ENCODE measurements at places on chromosomes 2 and 18.

- no peak for DNase-seq
- 0 out of 2 replicates have a peak, but pooled peaks cover 4% of the 10 kb centered on the region for H3K36me3 ChIP-seq
- H3K4me3 ChIP-seq: no peak overlapping the region
- H3K27me3 ChIP-seq: no peaks in the 10 kb centered on the region
- H3K27ac ChIP-seq: no peak overlapping the region
Measured at GRCh38 chr2:231807020-231807419, 20.8 kb downstream of the COPS7B start.

DNA sequence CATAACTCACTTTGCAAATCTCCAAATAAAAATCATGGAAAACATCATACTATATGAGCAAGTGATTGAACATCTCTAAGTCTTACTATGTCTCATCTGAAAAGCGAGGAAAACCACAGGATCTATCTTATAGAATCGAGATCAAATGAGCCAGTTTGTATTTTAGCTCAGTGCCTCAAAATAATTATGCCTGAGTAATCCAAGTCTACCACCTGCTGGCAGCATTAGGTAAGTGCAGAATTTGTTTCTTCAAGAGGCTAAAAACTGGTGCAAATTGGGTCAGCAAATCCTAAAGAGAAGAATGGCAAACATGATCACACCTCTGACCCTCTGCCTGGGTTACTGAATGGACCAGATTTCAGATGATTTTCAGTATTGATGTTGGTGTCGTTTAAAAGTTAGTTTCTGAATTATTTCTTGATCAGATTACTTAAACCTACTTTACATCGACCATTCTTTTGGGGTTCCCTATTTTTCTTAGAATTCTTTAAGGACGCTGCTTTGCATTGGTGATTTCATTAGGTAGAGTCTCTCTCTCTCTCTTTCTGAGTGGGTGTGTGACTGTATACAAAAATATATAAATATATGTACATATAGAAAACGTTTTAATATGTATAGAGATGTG lies 12.7 kb upstream of the FHOD3 start:
- H3K36me3 ChIP-seq: no peaks in the 10 kb centered on the region
- no peaks in the 10 kb centered on the region for H3K4me1 ChIP-seq
- no peak overlapping the region for H3K27ac ChIP-seq
- DNase-seq: peak; percentile 64
- no peaks in the 10 kb centered on the region for H3K27me3 ChIP-seq

DNA sequence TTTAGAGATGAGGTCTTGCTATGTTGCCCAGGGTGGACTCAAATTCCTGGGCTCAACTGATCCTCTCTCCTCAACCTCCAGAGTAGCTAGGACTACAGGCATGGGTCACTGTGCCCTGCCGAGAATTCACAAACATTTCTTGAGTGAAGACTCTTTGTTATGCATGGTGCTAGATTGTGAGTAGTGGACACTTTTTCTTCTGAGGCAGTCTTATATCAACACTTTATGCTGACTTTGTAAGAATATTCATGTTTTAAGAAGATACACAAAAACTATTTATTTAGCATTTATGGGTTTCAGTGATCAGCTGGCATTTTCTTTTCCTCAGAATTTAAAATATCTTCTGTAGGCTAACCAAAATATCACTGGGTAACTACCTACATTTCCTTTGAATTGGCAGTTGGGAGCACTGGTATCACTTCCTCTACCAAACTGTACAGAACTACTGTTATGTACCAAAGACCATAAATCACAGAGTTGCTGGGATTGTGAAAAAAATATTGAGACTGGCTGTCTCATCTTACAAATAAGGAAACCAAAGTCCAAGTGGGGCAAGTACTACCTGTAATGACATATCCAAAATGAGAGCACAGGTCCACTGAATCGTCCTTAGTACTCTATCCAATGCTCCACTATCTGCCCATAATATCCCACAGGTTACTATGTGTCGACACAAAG lies 34.0 kb downstream of the DOCK10 start:
- no peaks in the 10 kb centered on the region for H3K27me3 ChIP-seq
- H3K4me3 ChIP-seq: no peak overlapping the region
- peak; percentile 26 for DNase-seq
- H3K36me3 ChIP-seq: no peaks in the 10 kb centered on the region

GRCh38 chr2:88059979-88060906 lies 4.7 kb upstream of the KRCC1 start:
- no peaks in the 10 kb centered on the region for H3K36me3 ChIP-seq
- peaks cover 6% of the 10 kb centered on the region for H3K4me1 ChIP-seq
- no peaks in the 10 kb centered on the region for H3K27me3 ChIP-seq
- peak; percentile 66 for DNase-seq

- H3K4me3 ChIP-seq: no peak overlapping the region
- no peaks in the 10 kb centered on the region for H3K27me3 ChIP-seq
- no peak overlapping the region for H3K27ac ChIP-seq
- DNase-seq: no peak
- no peaks in the 10 kb centered on the region for H3K4me1 ChIP-seq
Measured at GRCh38 chr18:11002277-11002676, 147.1 kb downstream of the PIEZO2 start.

- H3K4me1 ChIP-seq: no peaks in the 10 kb centered on the region
- no peak overlapping the region for H3K4me3 ChIP-seq
- DNase-seq: no peak
- H3K27me3 ChIP-seq: no peaks in the 10 kb centered on the region
Measured at GRCh38 chr2:108106731-108107130, 120.4 kb downstream of the SLC5A7 start.

- no peak overlapping the region for H3K27ac ChIP-seq
- DNase-seq: no peak
- H3K27me3 ChIP-seq: no peaks in the 10 kb centered on the region
- no peak overlapping the region for H3K4me3 ChIP-seq
Measured at GRCh38 chr2:128442891-128443302, 124.2 kb upstream of the HS6ST1 start.

DNA sequence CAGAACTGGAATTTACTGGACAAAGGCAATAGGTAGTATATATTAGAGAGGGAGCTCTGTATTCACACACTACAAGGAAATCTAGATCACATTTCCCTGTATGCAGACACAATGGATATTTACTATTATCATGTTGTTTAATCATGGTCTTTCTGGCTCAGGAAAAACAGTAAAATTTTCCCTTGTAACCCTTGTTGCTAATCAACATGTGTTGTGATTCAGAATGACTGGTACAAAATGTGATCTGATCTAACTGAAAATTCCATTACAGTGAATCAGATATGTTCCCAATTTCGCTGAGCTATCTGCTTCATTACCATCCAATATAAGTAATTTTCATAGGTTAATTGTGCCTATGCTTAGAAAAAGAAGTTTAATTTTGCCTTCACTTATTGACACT lies 1109.7 kb downstream of the LRP1B start:
- H3K4me3 ChIP-seq: no peak overlapping the region
- no peak for DNase-seq
- no peaks in the 10 kb centered on the region for H3K27me3 ChIP-seq

DNA sequence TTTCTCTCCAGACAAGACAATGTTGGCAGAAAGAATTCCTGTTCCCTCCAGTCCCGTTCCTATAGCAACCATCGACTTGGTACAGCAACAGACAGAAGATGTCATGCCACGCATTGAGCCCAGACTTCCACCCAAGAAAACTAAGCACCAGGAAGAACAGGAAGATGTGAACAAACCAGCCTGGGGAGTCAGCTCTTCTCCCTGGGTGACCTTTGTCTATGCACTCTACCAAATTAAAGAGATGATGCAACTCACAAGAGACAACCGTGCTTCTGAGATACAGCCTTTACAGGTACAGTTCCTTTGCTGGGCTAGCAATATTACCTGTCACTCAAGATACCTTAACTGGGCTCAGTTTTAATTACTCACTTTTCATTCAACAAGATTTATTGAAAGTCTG lies 37.1 kb downstream of the NEMP2 start:
- no peaks in the 10 kb centered on the region for H3K36me3 ChIP-seq
- H3K4me1 ChIP-seq: no peaks in the 10 kb centered on the region
- H3K27me3 ChIP-seq: no peaks in the 10 kb centered on the region
- no peak for DNase-seq

DNA sequence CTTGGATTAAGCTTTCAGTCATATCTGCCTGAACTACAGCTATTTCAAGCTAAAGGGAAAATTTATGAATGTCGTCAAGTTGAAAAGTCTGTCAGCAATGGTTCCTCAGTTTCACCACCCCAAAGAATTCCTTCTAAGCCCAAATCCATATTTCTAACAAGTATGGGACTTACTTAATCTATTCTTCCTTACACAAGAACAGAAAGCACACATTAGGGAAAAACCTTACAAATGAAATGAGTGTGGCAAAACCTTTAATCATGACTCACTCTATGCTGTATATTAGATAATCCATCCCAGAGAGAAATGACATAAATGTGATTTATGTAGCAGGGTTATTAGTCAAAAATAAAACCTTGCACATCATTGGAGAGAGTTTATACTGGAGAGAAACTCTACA lies 78.9 kb downstream of the RAB31 start:
- H3K27ac ChIP-seq: no peak overlapping the region
- no peaks in the 10 kb centered on the region for H3K27me3 ChIP-seq
- H3K4me1 ChIP-seq: no peaks in the 10 kb centered on the region

DNA sequence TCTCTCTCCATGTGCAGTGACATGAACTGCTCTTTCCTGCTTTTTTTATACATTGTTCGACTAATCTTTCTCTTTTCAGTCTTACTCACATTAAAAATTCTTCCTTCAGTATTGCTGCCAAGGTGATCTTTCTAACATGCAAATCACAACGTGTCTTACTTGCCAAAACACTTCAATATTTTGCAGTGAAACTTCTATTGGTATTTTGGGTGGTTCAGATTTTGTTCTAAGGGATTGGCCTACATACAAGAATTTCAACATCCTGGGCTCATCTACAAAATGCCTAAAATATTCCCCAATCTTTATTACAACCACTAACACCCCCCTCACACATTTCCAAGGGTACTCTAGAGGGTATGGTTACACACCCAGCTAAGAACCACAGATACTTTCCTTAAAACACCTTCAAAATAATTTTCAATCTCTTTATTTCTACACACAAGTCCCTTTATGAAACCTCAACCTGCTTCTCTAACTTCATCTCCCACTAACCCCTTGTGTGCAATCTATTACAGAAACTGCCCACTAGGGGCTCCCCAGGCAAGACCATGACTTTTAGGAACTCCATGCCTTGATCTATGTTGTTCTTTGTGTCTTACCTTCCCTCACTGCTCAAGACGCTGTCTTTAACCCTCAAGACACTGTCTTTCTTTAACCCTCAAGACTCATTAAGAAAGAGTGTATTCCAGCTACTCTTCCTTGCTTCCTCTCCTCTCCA lies 50.9 kb downstream of the COL3A1 start:
- H3K36me3 ChIP-seq: no peaks in the 10 kb centered on the region
- H3K27ac ChIP-seq: no peak overlapping the region
- no peak overlapping the region for H3K4me3 ChIP-seq
- H3K27me3 ChIP-seq: no peaks in the 10 kb centered on the region

- no peaks in the 10 kb centered on the region for H3K27me3 ChIP-seq
- no peaks in the 10 kb centered on the region for H3K4me1 ChIP-seq
- no peak overlapping the region for H3K4me3 ChIP-seq
- H3K27ac ChIP-seq: no peak overlapping the region
- no peaks in the 10 kb centered on the region for H3K36me3 ChIP-seq
- DNase-seq: no peak
Measured at GRCh38 chr18:64449434-64449833, 300.5 kb upstream of the LINC00305 start.

GRCh38 chr18:55300936-55301531 lies 287.0 kb downstream of the TCF4 start:
- no peak overlapping the region for H3K27ac ChIP-seq
- no peak for DNase-seq
- no peaks in the 10 kb centered on the region for H3K4me1 ChIP-seq
- H3K4me3 ChIP-seq: no peak overlapping the region
- no peaks in the 10 kb centered on the region for H3K27me3 ChIP-seq

GRCh38 chr2:10884574-10884975 lies 27.2 kb upstream of the KCNF1 start:
- H3K27ac ChIP-seq: no peak overlapping the region
- no peaks in the 10 kb centered on the region for H3K27me3 ChIP-seq
- no peaks in the 10 kb centered on the region for H3K4me1 ChIP-seq
- no peak overlapping the region for H3K4me3 ChIP-seq
- H3K36me3 ChIP-seq: no peaks in the 10 kb centered on the region

DNA sequence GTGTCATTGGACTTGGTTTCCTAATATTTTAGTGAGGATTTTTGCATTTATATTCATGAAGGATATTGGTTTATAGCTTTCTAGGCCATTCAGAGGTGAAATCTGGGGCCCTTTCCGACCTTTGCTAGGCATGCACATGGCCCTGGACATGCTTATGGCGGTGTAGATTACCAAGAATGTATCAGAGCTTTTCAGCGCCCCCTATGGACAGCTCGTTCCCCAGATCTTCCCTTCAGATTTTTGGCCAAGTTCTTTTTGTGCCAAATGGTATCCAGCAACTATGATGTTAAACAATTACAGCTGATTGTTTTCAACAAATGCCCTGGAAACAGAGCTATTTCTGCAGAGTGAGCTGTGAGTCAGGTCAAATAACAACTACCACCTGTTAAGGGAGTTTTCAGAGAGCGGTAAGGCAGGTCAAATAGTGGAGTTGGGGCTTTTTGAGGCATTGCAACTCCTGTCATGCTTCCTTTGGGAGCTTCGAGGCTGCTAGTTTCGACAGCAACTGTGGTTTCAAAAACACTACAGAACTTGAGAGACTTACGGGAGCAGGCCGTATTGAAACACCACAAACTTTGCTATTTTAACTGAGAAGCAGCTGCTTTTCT lies 188.3 kb downstream of the ZNF516 start:
- peak overlapping the region; percentile 23 for H3K4me3 ChIP-seq
- no peaks in the 10 kb centered on the region for H3K27me3 ChIP-seq
- DNase-seq: peak; percentile 95

GRCh38 chr2:48613211-48613610 lies 4.4 kb upstream of the GTF2A1L start:
- H3K27me3 ChIP-seq: no peaks in the 10 kb centered on the region
- no peak for DNase-seq
- H3K4me1 ChIP-seq: no peaks in the 10 kb centered on the region
- H3K4me3 ChIP-seq: no peak overlapping the region

- H3K36me3 ChIP-seq: no peaks in the 10 kb centered on the region
- H3K27me3 ChIP-seq: no peaks in the 10 kb centered on the region
- H3K27ac ChIP-seq: no peak overlapping the region
- no peak for DNase-seq
Measured at GRCh38 chr2:190425221-190425866, 17.2 kb downstream of the MFSD6 start.

DNA sequence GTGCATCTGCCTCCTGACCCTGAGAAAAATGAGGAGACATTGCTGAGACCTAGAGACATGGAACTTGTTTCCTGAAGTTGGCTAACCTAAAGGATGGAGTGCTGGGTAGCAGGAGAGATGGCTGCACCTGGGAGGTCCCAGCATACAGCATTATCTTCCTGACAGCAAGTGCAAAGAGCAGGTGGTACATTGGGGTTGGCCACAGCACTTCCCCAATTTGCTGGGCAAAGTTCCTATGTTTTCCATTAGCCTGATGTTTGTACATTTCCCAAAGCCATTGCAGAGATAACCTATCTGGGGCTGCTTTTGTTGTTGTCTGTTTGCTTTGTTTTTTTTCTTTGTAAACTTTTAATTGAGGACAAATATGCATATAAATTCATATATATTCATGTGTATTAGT lies 296.7 kb downstream of the HRH4 start:
- no peak overlapping the region for H3K4me3 ChIP-seq
- no peaks in the 10 kb centered on the region for H3K27me3 ChIP-seq
- H3K36me3 ChIP-seq: no peaks in the 10 kb centered on the region
- no peaks in the 10 kb centered on the region for H3K4me1 ChIP-seq
- no peak for DNase-seq

Data from MM.1S (cell line).